ENCODE measurements at places on chromosomes 1 and 21.
A peak's percentile ranks its signal among the peaks of the same experiment; 100 is the strongest.

DNA sequence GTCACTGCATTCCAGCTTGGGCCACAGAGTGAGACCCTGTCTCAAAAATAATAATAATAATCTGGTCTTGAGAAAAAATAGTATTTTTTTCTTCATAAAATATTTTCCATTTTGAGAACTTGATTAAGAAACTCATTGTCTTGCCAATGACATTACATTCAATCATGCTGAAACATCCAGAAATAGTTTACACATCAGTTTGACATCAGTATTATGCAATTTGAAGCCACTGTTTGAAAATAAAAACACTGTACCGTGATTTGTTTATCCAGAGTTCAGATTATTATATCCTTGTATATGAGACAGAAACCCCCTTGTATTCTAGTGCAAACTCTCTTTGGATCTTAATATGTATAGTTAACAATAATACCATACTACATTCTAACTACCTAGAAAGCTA is 6.9 kb downstream of the FMO2 start:
- no peak for DNase-seq

DNA sequence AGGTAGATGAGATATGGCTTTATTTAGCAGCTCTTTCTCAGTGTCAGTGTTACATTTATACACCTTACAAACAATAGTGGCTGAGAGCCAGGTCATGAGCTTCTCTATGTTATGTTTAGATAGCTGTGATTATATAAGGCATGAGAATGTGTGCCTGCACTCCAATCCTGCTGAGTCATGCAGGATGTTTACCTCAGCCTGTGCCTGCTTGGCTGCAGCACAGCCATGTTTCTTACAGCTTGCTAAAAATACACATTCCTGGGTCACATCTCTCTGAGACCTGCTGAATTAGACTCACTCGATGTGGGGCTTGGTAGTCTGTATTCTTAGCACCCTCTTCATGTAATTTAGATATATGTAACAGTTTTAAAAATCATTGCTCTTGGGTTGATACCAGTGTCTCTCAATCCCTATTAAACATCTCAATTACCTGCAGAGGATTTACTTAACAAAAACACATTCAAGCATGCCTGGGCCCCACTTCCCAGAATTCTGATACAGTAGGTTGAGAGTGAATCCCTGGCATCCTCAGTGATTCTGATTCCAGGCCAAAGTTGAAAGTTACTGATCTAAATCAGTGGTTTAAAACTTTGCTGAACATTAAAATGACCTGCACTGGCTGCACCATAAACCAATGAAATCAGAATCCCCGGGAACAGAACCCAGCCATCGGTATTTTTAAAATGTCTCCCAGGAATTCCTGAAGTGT is 107.5 kb downstream of the GDAP2 start:
- no peak for DNase-seq

DNA sequence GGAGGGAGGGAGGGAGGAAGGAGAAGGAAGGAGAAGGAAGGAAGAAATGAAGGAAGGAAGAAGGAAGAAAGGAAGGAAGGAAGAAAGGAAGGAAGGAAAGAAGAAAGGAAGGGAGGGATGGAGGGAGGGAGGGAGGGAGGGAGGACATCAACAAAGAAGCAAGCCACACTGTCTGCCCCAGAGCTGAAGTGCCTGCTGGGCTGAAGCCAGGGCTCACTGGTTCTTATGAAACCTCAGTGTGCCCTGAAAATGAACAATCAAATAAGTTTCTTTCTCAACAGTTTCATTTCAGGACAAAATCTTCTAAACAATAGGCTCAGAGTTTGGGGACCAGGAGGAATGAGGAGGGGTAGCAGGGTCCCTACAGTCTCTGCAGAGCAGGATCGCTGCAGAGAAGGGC is 21.1 kb downstream of the ARHGEF19 start:
- DNase-seq = no peak

- DNase-seq = no peak
Observed at GRCh38 chr1:229340496-229340895, 2.4 kb downstream of the CCSAP start.

- peak; percentile 27 for DNase-seq
Observed at GRCh38 chr1:203593723-203594122, 32.9 kb upstream of the ATP2B4 start.

DNA sequence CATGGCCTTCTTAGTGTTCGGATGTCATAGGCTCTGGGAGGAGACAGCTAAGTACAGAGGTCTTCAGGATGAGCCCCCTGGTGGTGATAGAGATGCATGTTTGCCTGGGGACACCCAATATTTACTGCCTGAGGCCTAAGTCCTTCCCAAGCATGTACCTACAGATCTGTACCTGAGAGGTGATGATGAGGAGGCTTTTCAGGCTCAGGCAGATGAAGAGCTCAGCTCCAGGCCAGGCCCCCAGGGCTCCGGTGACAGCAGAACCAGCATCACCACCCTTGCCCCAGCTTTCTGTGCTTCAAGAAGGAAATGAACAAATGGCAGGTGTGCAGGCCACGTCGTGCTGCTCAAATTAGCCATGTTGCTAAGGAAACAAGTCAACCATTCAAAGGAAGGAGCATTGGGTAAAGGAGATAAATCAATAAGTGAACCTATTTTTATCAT is 21.1 kb downstream of the CACNA1E start:
- no peak for DNase-seq

DNA sequence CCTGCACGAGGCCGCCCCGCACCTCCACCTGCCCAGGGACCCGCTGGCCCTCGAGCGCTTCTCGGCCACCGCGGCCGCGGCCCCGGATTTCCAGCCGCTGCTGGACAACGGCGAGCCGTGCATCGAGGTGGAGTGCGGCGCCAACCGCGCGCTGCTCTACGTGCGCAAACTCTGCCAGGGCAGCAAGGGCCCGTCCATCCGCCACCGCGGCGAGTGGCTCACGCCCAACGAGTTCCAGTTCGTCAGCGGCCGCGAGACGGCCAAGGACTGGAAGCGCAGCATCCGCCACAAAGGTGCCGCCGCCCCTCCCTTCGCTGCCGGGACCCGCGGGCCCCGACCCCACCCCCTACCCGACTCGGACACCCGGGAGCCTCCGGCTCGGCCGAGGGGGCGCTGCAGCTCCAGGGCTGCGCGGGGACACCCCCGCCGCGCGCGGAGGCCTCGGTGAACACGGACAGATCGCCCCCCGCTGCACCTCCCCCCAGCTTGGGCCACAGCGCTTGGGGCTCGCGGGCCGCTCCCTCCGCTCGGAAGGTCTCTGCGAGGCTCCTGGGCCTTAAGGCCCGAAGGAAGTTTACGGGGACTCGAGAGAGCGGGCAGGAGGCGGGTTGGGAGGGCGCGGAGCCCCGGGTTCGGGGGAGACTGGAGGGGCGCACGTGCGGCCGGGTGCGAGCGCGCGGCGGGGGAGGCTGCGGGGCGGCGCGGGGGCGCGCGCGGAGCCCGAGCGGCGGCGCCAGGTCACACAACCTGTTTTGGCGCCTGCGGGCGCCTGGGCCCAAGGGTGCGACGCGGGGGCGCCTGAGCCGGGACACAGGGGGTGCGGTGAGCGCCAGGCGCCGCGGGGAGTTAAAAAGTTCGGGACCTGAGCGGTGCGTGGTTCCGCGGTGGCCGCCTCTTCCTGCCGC is 1.2 kb downstream of the SAMD11 start:
- no peak for DNase-seq

Measured in effector memory CD4-positive, alpha-beta T cell (primary cell).